ENCODE measurements at places on chromosomes 4 and X.

DNA sequence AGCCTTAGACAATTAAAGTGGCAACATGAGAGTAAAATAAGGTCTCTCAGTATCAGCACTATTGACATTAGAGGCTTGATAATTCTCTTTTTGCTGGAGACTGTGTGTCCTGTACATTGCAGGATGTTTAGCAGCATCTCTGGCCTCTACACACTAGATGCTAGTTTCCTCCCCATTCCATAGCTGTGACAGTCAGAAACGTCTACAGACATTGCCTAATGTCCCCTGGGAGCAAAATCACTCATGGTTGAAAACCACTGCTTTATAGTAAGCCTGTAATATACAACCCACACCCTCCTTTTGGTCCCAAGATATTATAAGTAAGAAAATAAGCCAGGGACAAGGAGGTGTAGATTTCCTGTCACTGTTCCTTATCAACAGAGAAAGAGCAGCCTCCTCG is 166.0 kb downstream of the FRMPD4 start:
- DNase-seq = no peak

- no peak for DNase-seq
Observed at GRCh38 chr4:144572660-144573059, 73.3 kb upstream of the HHIP start.

DNA sequence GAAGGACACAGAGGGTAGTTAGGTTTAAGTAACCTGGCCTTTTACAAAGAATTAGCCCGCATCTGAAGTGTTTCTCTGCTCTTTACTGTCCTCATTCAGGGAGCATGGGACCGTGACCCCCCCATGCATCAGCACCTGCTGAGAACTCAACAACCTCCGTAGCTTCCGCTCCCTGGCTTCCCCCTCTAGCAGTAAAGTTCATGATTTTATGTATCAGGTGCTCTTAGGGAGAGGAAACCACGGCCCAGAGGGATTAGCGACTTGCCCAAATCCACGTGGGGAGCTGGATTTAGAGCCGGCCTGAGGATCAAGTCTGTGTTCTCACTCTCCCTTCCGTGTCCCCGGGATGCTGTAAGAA is 284.6 kb upstream of the GATB start:
- no peak for DNase-seq

GRCh38 chr4:114780205-114780604 is 181.6 kb downstream of the UGT8 start:
- no peak for DNase-seq

DNA sequence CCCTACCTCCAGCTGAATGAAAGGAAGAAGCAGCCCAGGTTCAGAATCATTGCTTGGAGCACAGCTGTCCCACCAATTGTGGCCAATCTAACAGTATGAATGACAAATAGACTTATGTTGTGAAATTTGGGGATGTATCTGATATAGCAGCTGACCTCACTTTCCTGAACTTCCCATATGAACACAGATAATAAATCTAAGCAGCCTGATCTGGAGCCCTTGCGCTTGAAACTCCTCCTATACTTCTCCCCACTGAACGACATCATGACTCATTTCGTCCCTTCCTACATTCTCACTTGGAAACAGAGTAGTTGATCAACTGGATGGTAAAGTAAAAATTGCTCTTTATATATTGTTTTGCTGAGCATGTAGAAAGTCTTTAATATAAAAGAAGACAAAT is 24.2 kb upstream of the AMELX start:
- no peak for DNase-seq

DNA sequence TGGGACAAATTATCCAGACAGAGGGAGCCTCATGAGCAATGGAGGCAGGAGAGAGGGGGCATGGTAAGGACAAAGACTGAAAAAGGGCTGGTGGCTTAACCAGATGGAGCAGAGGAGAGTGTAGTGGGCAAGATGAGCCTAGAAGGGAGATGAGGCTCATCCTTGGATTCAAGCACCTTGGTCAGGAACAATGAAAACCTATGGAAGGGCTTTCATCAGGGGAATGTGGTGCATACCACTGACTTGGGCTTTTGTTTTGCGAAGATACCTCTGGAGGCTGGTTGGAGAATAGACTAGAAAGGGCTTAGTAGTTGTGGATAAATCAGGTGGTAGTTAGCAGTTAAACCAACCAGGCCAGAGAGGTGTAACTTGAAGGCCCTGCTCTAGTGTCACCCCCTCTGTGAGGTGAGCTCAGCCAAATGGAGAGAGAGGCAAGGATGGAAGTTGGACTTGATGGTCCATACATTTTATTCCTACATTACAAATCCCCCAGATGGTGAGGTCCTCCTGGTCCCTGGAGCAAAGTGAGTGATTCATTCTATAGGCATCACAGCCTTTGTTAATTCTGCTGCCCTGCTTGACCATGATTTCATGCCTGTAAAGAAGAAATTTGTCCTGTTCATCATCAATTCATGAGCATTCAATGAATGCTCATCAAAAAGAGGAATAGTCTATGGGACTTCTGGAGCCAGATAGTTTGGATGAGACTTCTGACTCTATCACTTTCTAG is 264.8 kb upstream of the IGFBP7 start:
- DNase-seq = no peak

- DNase-seq = no peak
Observed at GRCh38 chrX:69117876-69118526, 47.3 kb downstream of the PJA1 start.

GRCh38 chr4:73870260-73870659 is 1.1 kb downstream of the CXCL1 start:
- no peak for DNase-seq

DNA sequence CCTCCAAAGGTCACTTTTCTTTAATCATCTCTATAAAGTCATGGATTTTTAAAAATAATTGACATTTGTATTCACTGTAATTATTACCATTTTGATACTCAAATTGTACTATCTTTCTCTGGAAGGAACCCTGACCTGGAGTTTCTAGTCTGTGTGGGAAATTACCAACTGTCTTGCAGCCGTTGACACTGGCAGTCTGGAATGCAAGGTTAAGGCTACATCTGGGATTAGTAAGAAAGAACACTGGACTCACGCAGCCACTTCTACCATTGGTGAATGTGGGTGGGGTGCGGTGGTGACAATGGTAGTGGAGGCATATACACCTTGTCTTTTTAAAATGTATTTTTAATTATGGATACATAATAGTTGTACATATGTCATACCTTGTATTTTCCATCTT is 40.9 kb downstream of the EGF start:
- no peak for DNase-seq

DNA sequence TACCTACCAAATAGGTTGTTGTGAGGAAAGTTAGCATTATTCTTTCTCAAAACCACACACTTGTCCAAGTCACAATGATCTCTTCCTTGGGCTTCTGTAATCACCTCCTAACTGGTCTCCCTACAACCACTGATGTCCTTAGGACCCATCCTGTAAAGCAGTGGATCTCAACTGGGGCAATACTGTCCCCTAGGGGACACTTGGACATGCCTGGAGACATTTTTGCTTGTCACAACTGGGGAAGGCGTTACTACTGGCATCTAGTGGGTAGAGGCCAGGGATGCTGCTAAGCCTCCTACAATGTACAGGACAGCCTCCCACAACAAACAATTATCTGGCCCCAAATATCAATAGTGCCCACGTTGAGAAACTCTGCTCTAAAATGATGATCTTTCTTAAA is 118.7 kb upstream of the AP1S2 start:
- no peak for DNase-seq

DNA sequence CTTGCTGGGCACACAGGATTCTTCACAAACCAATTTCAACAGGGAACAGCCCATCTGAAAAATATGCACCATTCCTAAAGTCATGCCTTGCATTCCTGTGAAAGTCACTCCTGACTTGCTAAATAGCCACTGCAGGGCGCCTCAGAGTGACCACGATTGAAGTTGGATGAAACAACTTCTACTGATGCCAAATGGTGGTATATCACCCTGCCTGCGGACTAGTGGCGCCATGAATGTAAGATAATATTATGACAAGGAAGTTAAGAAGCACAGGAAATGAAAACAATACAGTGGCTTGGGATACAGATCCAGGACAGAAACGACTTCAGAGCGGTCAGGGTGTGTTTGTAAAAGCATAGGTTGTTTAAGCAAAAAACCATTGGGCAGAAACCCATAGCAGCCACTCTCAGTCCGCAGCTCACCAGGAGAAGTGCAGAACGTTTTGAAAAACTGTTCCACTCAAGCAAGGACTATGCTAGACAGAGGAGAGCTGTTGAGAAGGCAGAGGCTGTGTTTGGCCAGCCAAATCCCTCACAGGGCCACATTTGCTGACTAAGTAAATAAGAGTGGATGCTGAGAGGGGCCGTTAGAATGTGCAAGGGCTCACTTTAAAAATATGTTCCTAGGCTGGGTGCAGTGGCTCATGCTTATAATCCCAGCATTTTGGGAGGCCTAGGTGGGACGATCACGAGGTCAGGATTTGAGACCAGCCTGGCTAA is 250.4 kb downstream of the PTTG2 start:
- DNase-seq = no peak

GRCh38 chr4:108777388-108777787 is 14.5 kb upstream of the ETNPPL start:
- no peak for DNase-seq

DNA sequence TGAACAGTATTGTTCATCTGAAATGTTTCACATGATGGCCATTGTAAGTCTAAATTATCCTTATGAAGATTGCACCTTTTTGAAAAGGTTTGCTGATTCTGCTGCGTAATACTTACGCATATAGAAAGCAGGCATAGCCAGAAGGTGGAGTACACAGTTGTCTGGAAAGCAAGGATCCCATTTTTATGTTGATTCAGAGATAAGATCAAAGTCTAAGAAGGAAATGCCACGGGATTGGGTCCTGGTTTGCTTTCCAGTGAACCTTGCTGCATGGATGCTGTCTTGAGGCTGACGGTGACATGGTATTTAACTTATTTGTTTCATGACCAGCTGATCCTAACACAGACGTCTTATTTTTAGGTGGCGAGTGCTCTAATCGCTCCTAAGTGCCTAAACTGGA is 15.5 kb downstream of the MAGEA9B start:
- no peak for DNase-seq

- no peak for DNase-seq
Observed at GRCh38 chrX:39910651-39911050, 187.1 kb downstream of the BCOR start.

- no peak for DNase-seq
Observed at GRCh38 chr4:168057412-168057811, 34.9 kb upstream of the ANXA10 start.

DNA sequence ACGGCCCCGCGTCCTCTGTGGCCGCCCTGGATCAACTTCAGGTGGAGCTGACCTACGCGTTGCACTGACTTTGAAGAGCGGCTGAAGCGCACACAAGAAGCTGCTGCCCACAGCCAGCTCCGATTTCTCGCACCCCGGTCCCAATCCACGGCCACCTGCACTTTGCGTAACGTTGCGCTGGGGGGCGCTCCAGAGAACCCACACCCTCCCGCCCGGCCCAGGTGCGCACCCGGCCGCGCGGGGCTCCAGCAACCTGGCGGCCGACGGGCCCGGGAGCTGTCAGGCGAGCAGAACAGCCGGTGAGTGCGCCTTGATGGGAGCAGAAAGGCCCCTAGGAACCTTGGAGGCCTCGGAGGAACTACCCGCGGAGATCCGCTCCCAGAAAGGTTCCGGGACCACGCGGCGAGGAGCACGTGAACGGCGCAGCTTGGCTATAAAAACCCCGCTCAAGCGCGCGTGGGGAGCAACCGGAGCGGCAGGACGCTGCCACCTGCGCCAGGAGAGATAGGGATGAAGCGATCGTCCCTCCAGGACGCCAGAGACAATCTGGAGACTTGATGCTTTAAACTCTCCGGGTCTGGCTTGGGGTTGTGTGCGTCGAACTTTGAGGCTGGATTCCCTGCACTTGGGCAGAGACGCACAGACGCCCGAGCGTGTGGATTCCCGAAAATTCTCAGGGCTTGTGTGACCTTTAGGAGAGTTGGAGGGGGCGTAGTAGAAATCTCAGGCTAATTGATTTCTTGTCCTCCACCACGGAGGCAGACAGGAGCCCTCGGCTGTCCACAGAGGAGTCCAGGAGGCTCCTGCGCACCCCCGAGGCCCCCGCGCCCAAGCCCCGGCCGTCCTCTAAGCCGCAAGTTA is 591 bp upstream of the NWD2 start:
- DNase-seq = no peak

- no peak for DNase-seq
Observed at GRCh38 chr4:80186676-80187075, 10.6 kb upstream of the PRDM8 start.

GRCh38 chrX:133666256-133666655 is 251.0 kb upstream of the GPC4 start:
- no peak for DNase-seq

- DNase-seq = no peak
Observed at GRCh38 chr4:178856139-178856800, 1414.0 kb upstream of the AGA start.

DNA sequence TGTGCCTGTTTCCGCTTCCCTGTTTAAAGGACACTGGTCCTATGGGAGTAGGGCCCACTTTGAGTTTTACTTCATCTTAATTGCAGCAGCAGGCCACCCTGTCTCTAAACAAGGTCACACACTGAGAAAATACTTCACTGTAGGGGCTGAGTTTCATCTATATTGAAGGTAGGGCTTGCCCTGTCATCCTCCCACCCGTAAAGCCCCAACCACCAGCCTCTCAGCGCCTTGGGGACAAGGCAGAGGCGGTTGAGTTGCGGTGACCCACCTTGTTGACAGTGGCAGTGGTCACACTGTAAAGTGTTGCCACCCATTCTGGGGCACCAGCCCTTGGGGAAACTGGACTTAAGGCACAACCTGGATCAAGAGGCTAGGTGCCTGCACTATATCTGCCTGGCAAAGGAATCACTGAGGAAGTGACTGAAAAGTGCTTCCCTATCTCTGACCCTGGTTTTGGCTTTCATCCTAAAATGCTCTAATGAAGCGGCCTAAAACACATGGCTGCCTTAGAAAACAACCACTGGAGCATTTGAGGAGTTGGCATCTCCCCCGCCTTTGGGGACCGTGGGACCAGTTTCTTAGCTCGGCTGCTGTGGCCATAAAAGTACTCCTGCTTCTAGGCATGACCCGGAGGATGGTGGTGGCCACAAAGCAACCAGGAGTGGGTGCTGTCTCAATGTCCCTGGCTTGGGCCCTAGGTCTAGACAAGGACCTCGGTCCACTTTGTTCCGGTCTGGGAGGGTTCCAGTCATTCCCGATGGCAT is 7.8 kb upstream of the WDR1 start:
- no peak for DNase-seq

DNA sequence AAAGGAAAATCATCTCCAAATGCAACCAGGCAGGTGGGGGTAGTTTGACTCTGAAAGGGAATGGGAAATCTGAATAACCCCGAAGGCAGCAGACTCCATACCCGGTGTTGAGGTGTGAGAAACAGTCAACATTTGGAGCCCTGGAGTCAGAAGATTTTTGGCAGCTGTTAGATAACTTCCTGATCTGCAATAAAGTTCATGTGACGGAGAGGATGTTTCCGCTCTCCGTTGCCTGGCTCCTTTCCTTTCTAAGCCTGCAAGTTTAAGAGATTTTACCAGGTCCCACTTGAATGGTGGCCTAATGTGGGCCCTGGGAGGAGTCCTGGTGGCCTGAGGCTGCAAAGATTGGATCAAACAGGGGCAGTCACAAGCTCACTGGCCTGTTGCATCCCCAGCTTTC is 27.7 kb downstream of the HAND2 start:
- no peak for DNase-seq

GRCh38 chr4:14867847-14868246 is 134.4 kb upstream of the CPEB2 start:
- DNase-seq = no peak
